Fibroblast of lung (primary cell): ENCODE measurements at places on chromosomes 6 and 20.

GRCh38 chr20:32517914-32518592, 67.1 kb downstream of the NOL4L start:
- no peaks in the 10 kb centered on the region for H3K36me3 ChIP-seq
- DNase-seq: no peak
- H3K27ac ChIP-seq: no peak overlapping the region
- no peaks in the 10 kb centered on the region for H3K27me3 ChIP-seq
- H3K4me1 ChIP-seq: no peaks in the 10 kb centered on the region

DNA sequence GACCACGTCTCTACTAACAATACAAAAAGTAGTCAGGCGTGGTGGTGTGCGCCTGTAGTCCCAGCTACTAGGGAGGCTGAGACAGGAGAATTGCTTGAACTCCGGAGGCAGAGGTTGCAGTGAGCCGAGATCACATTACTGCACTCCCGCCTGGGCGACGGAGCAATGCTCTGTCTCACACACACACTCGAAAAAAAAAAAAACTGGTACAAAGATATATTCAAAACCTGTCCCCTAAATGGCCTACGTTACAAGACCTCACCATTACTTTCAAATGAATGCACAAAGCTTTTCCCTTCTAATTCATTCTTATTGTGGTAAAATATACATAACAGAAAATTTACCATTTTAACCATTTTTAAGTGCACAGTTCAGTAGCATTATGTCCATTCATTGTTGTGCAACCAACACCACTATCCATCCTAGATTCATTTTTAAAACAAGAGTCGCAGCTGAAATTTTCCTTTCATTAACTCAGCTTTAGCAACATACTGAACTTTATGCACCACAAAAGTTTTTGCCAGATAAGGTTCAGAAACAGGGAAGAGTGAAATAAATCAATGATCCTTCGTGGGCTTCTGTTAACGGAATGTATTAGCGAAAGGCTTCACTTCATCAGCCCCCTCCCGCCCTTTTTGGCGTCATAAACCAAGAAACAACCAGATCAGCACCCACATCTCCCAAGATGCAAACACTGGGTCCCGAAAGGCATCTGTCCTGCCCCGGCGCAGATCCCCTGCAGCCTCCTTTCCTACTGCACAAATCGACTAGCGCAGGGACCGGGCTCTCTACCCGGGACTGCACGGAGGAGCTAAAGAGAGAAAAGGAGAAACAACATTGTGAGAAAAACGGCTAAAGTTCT, 825 bp upstream of the FAM135A start:
- no peaks in the 10 kb centered on the region for H3K36me3 ChIP-seq
- peak; percentile 3 for DNase-seq
- peaks cover 4% of the 10 kb centered on the region for H3K4me1 ChIP-seq
- H3K27ac ChIP-seq: peak overlapping the region; percentile 85

DNA sequence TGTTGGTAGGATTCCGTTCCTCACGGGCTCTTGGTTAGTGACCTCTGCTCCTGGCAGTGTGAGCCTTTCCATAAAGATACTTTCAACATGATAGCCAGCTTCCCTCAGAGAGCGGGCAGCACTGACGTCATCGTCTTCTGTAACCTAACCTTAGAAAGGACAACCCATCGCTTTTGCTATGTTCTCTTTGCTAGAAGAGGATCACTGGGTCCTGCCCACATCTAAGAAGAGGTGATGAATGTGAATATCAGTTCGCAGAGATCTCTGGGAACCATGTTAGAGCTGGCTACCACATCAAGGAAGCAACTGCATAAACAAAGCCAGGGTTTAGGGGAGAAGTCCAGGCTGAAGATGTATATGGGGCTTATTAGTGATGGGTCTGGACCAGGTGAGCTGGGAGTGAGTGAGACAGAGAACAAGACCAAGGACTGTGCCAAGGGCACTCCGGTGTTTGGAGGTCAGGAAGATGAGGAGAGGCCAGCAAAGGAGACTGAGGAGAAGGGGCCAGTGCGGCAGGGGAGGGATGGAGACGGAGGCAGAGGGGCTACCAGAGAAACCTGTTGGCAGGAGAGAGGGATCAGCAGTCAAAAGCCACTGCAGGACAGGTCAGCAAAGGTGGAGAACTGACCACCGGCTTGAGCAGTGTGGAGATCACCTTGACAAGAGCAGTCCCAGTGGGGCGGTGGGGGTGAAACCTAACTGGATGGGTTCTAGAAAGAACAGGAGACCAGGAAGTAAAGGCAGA, 39.7 kb downstream of the PIM1 start:
- no peak for DNase-seq
- peaks cover 2% of the 10 kb centered on the region for H3K27me3 ChIP-seq
- H3K4me3 ChIP-seq: no peak overlapping the region
- H3K4me1 ChIP-seq: no peaks in the 10 kb centered on the region
- no peak overlapping the region for H3K27ac ChIP-seq

- no peak overlapping the region for H3K27ac ChIP-seq
- peaks cover 8% of the 10 kb centered on the region for H3K27me3 ChIP-seq
- DNase-seq: peak; percentile 59
- H3K4me1 ChIP-seq: peaks cover 12% of the 10 kb centered on the region
Measured at GRCh38 chr6:106510090-106510970, 119.0 kb downstream of the RTN4IP1 start.

DNA sequence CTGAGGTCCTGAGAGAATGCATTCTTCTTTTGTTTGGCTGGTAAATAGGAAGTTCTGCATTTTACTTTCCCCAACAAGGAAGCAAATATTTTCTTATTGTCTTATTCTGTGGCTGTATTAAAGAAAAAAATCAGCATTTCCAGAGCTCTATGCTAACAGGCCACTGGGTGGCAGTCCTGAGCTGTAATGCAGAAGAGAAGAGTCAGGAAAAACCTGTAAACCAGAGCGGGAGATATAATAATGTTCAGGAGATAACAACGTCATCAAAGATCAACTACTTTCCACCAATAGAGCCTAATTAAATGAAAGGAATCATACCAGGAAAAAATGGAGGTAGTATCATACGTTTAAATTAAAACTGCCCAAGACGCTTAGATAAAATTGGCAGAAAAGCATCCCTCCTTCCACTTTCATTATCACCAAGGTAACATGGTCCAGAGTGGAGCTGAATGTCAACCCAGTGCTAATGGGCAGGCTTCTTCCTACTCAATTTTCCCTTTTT, 55.6 kb upstream of the CARMIL1 start:
- peak; percentile 78 for DNase-seq
- no peaks in the 10 kb centered on the region for H3K4me1 ChIP-seq
- peak overlapping the region; percentile 40 for H3K4me3 ChIP-seq

GRCh38 chr6:45438151-45438550, 60.4 kb upstream of the SUPT3H start:
- DNase-seq: peak; percentile 41
- H3K4me3 ChIP-seq: no peak overlapping the region
- peaks cover 37% of the 10 kb centered on the region for H3K4me1 ChIP-seq
- H3K27me3 ChIP-seq: no peaks in the 10 kb centered on the region

DNA sequence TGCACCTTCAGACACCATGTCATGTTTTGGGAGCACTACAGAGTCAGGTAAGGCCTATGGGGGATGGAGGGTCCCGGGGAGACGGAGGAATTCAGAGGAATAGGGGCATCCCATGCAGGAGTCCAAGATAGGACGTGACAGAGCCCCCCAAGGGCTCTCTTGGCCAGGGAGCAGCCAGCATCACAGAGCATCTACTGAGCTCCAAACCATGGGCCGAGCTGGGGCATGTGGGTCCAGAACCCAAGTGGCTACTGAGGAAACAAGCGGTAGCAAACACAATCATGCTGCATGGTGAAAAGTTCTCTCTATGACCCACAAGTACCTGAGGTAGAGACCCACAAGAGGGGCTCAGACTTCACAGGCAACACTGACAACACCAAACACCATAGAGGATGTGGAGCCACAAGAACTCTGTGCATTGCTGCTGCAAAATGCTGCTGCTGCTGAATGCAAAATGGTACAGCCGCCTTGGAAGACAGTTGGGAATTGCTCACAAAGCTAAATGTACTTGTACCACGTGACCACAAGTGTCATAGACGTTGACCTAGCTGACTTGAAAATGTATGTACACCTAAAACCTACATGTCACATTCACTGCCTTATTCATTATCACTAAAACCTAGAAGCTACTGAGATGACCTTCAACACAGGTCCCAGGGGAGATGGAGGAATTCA, 33.4 kb upstream of the MAS1L start:
- no peak for DNase-seq
- H3K27me3 ChIP-seq: no peaks in the 10 kb centered on the region
- no peak overlapping the region for H3K4me3 ChIP-seq

DNA sequence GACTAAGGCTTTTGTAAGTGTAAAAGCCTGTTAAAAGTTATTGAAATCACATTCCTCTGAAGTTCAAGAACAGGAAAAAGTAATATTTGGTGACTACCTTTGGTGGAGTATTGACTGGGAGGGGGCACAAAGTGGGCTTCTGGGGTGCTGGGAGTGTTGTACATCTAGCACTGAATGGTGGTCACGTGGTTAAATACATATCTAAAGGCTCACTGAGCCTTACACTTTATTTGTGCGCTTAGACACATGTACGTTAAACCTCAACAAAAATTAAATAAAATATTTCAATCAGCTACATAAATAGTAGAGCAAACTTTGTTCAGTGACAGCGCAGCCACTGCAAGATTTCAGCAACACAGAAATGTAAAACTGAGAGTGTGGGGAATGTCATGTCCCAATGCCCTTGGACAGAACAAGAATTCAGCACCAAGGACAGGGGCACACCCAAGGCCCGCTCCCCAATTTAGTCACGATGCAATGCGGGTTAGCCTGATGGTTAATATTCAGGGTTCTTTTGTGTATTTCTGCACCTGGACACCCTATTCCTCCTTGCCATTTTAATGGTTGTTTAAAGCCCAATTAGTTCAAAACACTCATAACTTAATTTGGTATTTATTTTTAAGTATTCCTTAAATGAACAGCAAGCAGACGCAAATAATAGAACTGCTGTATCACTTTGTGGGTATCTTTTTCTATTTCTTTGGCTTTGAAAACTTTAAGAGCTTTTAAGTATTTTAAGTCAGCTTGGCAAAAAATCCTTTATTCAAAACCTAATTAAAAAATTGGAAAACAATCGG, 37.4 kb downstream of the ANGPT4 start:
- peaks cover 2% of the 10 kb centered on the region for H3K4me1 ChIP-seq
- H3K27me3 ChIP-seq: no peaks in the 10 kb centered on the region
- H3K27ac ChIP-seq: no peak overlapping the region
- no peak overlapping the region for H3K4me3 ChIP-seq
- DNase-seq: peak; percentile 11

DNA sequence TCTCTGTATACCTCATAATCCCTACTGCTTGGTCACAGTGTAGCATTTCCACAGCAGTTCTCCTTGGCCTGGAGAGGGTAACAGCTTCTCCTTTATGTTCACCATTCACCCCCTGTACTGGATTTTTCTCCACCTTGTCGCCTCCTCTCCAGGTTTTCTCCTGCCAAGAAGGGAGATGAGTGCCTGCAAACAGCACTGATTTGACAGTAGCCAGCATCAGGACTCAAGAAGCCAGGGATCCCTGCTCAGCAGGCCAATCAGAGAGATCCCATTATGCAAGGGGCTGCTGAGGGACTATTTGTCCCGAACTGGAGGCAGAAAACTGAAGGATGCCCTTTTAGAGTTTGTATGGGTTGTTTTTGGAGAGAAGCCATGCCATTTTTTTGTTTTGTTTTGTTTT, 68.6 kb upstream of the RIPOR2 start:
- H3K4me3 ChIP-seq: no peak overlapping the region
- no peaks in the 10 kb centered on the region for H3K27me3 ChIP-seq
- H3K36me3 ChIP-seq: no peaks in the 10 kb centered on the region
- no peak overlapping the region for H3K27ac ChIP-seq
- peaks cover 2% of the 10 kb centered on the region for H3K4me1 ChIP-seq

- peaks cover 19% of the 10 kb centered on the region for H3K36me3 ChIP-seq
- no peak overlapping the region for H3K27ac ChIP-seq
- no peak overlapping the region for H3K4me3 ChIP-seq
- no peaks in the 10 kb centered on the region for H3K4me1 ChIP-seq
- DNase-seq: no peak
Measured at GRCh38 chr20:50585214-50585613, 75.0 kb downstream of the PTPN1 start.

GRCh38 chr6:44128020-44128917, 915 bp downstream of the TMEM63B start:
- H3K4me3 ChIP-seq: peak overlapping the region; percentile 63
- no peaks in the 10 kb centered on the region for H3K27me3 ChIP-seq
- peak; percentile 33 for DNase-seq
- no peak overlapping the region for H3K27ac ChIP-seq
- no peaks in the 10 kb centered on the region for H3K36me3 ChIP-seq

DNA sequence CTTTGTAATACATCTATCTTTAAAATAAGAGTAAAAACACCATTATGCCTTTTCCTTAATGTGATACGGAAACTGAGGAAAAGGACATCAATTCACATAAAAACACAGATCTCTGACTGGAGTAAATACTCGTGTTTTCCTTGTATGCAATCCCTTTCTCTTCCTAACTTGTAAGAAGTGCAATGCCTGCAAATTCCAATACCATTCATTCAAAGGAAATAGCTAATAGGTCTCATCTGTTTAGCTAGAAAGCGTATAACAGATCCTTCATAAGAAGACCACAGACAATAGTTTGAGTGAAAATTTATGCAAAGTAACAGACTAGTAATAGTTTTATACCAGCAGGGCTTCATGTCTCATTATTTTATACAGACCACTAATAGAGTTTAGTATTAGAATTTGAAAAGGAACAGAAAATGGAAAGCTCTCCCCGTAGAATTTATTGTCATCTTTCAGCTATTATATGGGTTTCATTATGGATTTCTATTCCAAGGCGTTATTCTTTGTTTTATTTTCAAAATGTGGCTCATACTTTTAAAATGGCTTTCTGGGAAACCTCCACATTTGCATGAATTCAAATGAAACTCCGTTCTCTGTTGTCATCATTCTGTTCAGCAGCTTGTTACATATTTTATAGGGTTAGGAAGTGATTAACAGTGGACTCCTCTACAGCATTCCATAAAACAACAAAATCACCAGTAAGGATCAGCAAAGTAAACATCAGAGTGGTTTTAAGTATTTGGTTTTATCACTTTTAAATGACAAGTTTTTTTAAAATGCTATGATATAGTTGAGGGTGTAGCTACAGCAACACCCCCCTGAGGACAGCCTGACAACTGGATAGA, 186.7 kb downstream of the BTBD9 start:
- no peaks in the 10 kb centered on the region for H3K4me1 ChIP-seq
- H3K4me3 ChIP-seq: no peak overlapping the region
- no peak overlapping the region for H3K27ac ChIP-seq
- no peak for DNase-seq

- H3K4me1 ChIP-seq: peaks cover 5% of the 10 kb centered on the region
- H3K4me3 ChIP-seq: no peak overlapping the region
- DNase-seq: peak; percentile 86
Measured at GRCh38 chr6:139820210-139820609, 445.8 kb upstream of the CITED2 start.

GRCh38 chr6:654136-654535, 2.8 kb downstream of the HUS1B start:
- H3K4me1 ChIP-seq: no peaks in the 10 kb centered on the region
- H3K27ac ChIP-seq: no peak overlapping the region
- H3K36me3 ChIP-seq: peaks cover 6% of the 10 kb centered on the region

GRCh38 chr6:111265842-111266241, 178.5 kb downstream of the SLC16A10 start:
- H3K27ac ChIP-seq: no peak overlapping the region
- no peak overlapping the region for H3K4me3 ChIP-seq
- peaks cover 3% of the 10 kb centered on the region for H3K36me3 ChIP-seq
- H3K27me3 ChIP-seq: no peaks in the 10 kb centered on the region

GRCh38 chr6:82074556-82074955, 173.0 kb downstream of the IBTK start:
- H3K36me3 ChIP-seq: no peaks in the 10 kb centered on the region
- no peak overlapping the region for H3K4me3 ChIP-seq
- no peak overlapping the region for H3K27ac ChIP-seq
- H3K27me3 ChIP-seq: no peaks in the 10 kb centered on the region
- no peak for DNase-seq
